ENCODE measurements at places on chromosomes 4 and X.

DNA sequence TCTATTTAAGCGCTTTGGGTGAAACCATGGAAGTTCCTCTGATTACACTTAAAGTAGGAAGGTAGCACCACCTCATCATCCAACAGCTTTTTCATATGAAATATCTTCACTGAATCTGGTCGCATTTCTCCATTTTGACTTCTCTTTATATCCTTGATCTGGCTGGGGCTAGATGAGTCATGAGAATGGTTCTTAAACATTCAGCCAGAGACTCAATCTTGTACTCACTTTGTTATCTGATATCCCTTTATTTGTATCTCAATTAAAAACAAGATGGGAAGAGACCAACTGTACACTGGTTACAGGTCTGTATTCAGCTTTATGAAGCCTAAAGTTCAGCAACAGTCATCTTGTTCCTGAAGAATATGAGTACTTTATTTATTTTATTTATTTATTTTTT lies 84.9 kb downstream of the CBLL2 start:
- no peak for DNase-seq

DNA sequence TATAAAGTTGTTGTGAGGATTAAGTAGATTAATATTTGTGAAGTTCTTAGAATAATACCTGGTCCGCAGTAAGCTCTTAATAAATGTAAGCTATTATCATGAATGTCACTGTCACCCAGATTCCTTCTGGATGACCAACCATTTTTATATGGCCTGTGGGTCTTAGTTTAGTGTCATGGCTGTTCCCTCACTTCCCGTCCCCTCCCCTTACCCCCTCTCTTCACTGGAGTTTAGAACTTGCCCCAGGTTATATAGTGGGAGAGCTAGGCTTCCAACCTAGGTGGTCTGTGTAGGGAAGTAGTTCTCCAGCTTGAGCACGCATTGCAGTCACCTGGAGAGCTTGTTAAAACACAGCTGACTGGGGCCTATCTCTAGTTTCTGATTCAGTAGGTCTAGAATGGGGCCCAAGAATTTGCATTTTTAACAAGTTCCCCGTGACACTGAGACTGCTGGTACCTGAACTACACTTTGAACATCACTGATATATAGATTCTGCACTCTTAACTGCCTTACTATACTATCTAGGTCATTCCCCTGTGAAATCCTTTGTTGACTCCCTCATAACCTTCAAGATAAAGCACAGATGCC lies 66.9 kb upstream of the PLAC1 start:
- no peak for DNase-seq

- peak; percentile 53 for DNase-seq
Measured at GRCh38 chr4:38782452-38783108, at the start of gene TLR10. TSS of gene TLR10 (minus strand) at chr4:38782990. CDS start at chr4:38775590, 7,400 bp downstream.

GRCh38 chrX:86714441-86714840 lies 566.2 kb downstream of the DACH2 start:
- DNase-seq = peak; percentile 43

DNA sequence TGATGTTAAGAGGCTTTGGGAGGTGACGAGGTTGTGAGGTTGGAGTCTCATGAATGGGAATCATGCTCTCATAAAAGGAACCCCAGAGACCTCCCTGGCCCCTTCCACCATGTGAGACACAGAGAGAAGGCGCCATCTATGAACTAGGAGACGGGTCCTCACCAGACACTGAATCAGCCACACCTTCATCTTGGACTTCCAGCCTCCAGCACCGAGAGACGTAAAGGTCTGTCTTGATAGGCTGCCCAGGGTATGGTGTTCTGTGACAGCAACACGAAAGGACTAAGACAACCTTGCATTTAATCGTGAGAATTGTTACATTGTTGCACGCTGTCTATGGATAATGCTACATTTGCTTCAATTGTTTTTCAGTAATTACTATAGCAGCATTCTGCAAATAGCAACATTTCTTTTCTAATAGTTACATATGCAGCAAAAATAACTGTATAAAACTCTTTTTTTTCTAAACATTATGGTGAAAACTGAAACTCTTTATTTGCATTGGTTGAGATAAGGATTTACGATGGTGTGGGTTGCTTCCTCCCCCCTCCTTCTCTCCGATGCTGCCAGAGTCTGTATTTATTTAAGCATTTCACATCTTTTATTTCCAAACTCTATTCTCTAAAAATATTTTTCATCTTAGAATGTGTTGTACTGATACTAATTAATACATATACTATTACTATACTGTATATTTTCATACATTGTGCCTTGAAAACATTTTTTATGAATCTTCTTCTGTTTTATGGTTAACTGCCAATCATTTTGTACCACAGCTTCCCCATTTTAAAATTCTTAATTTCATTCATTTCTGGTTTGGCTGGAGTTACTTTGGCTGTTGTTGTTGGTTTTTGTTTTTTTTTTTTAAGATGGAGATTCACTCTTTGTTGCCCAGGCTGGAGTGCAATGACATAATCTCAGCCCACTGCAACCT lies 26.4 kb upstream of the AKAP17A start:
- no peak for DNase-seq

- DNase-seq = no peak
Measured at GRCh38 chr4:80229590-80229989, 32.3 kb downstream of the PRDM8 start.

DNA sequence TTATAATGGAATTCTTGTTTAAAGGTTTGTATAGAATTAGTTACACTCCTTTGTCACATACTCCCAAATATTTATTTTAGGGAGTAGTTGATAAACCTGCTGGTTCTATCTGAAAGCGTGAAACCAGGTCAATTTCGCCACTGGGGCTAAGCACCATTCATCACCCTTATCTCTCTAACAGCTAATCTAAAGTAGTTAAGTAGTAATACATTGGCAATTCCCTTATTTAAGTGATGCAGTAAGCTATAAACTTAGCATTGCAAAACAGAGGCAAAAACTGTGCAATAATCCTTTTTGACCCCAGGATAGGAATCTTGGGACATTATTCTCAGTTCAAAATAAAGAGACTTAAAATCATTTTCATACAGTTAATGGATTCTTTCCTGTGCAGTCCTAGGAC lies 33.7 kb upstream of the PTPN13 start:
- DNase-seq = no peak

GRCh38 chr4:74206088-74206825 lies 48.3 kb downstream of the MTHFD2L start:
- DNase-seq = no peak

- DNase-seq = no peak
Measured at GRCh38 chr4:124035364-124036041, 638.9 kb downstream of the SPRY1 start.

Data from brain (organoid and tissue), 16 donors.